ENCODE measurements at places on chromosomes 11 and 22.

DNA sequence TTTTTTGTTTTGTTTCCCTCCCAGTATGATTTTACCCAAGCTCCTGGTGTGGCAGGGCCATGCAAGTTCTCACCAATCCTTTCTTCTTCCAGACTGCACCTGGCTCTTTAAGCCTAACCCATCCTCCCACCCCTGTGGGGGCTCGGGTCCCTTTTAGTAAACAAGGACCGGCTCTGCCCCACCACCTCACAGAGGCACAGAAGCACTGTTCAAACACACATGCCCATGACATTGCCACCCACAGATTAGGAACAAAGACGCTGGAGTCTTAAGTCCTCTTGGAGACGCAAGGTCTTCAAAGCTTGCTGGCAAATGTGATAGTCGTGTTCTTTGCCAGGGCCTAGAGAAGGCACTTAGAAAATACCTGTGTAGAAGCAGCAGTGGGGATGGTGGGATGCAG is 18.9 kb downstream of the UQCR10 start:
- no peak for ATAC-seq

- ATAC-seq = no peak
Observed at GRCh38 chr11:15179167-15179566, 64.4 kb downstream of the INSC start.

GRCh38 chr22:46604306-46604690 is 15.9 kb upstream of the GRAMD4 start:
- peak; percentile 94 for ATAC-seq

DNA sequence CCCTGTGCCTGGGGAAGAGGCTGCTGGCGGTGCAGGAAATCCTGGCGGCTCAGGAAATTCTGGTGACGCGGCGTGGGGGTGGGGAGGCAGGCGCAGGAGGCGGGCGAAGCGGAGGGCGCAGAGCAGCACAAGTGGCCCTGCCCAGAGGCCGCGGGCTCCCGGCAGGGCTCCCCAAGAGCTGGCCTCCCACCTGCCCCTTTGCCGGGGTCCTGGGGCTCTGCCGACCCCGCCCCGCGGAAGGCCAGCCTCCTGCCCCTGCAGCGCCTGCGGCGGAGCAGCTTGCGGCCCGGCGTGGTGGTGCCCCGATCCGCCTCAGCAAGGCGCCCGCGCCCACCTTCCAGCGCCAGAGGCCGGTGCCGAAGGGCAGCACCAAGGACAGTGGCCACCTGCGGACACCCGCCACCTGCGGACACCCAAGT is 100.2 kb upstream of the OR4C13 start:
- no peak for ATAC-seq

- ATAC-seq = no peak
Observed at GRCh38 chr22:29517215-29517908, 36.2 kb downstream of the THOC5 start.

DNA sequence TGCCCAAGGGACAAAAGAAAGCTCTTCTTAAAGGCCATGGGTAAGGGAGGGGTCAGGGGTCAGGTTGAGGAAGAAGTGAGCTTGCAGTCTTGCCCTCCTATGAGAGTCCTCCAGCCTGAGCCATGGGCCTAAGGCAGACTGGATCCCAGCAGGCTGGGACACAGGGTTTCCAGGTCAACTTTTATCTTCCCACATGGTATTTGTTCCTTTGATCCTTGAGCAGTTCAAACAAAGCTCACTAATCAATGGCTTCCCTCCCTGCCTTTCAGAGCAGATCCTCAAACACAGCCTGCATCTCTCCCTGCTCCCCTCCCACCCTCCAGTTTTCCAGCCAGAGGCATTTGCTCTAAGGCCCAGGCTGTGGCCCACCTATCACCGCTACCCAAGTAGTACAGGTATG is 589.3 kb downstream of the INSC start:
- ATAC-seq = no peak

GRCh38 chr11:44607987-44608386 is 42.5 kb downstream of the CD82 start:
- ATAC-seq = no peak

DNA sequence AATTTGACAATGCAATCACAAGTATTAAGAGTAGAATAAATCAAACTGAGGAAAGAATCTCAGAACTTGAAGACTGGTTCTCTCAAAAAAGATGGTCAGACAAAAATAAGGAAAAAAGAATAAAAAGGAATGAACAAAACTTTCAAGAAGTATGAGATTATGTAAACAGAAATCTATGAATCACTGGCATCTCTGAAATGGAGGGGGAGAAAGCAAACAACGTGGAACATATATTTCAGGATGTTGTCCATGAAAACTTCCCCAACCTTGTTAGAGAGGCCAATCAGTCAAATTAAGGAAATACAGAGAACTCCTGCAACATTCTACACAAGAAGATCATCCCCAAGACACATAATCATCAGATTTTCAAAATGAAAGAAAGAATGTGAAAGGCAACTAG is 235.7 kb downstream of the SBF2 start:
- no peak for ATAC-seq

- no peak for ATAC-seq
Observed at GRCh38 chr11:74966651-74967050, 17.6 kb downstream of the SPCS2 start.

DNA sequence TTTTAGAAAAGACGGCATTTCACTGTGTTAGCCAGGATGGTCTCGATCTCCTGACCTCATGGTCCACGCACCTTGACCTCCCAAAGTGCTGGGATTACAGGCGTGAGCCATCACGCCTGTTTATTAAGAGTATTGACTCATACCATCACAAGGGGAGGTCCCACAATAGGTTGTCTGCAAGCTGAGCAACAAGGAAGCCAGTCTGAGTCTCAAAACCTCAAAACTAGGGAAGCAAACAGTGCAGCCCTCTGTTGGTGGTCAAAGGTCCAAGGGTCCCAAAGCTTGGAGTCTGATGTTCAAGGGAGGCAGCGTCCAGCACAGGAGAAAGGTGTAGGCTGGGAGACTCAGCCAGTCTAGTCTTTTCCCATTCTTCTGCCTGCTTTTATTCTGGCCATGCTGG is 32.8 kb upstream of the LDLRAD3 start:
- ATAC-seq = no peak

DNA sequence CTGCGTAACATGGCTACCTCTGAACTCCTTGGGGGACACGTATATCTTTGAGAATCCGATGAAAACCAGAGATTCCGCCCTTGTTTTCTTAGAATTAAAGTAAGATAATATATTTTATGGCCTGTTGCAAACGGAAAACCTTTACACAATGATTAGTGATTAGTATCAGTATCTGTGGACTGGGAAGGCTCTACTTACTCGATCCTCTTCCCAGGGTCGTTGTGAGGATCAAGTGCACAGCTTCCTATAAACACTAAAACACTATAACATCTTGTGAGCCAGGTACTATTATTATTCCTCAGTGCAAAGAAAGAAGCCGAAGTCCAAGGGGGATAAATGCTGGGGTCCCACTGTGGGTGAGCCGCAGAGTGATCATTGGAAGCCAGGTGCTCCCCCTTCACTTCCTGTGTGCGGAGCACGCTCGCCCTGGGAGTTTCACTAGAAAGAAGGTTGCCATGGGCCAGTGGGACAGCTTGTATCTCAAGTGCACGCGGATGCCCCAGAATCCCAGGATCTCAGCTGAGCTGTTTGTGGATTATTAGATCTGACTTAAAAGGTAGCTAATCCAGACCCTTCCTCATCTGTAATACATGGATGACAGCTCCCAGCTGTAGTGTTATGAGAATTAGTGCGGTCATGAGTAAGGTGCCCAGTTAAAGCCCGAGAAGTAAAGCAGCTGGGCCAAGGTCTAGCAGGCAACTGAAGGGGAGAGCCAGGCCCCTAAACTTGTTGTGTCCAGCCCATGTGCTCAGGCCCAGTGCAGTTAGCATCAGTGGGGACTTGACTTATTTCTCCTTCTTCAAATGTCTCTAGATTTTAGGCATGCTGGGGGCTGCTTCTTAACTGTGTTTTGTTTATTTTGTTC is 839 bp downstream of the CBY1 start:
- peak; percentile 33 for ATAC-seq

DNA sequence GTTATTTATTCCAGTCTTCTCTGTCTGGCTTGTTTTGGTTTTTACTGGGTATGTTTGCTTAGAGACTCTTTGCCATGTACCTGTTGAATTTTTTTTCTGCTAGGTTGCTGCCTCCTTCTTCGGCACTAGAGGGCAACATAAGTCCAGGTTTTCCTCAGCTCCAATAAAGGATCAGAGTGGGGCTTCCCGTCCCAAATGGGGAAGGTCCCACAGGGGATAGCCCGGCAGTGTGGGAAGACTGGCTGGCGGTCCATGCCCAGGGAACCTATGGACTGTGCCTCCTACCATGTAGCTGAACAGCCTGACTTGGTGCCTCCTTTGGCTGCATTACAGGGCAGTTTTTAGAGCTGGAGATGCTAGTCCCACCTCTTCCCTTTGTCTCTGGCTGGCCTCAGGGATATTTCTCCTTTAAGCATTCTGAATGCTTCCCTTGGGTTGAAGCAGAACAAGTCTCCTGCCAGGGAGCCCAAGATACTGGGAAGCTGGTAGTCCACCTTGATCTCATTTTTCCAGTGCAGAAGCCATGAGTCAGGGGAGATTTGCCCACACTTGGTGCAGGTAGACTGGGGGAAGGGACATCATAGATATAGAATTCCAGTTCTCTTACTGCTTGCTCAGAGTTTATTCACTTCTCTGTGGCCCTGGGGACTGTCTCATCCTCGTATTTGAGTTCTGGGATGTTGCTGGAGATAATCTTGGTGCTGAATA is 60.2 kb downstream of the BRD1 start:
- ATAC-seq = peak; percentile 33

DNA sequence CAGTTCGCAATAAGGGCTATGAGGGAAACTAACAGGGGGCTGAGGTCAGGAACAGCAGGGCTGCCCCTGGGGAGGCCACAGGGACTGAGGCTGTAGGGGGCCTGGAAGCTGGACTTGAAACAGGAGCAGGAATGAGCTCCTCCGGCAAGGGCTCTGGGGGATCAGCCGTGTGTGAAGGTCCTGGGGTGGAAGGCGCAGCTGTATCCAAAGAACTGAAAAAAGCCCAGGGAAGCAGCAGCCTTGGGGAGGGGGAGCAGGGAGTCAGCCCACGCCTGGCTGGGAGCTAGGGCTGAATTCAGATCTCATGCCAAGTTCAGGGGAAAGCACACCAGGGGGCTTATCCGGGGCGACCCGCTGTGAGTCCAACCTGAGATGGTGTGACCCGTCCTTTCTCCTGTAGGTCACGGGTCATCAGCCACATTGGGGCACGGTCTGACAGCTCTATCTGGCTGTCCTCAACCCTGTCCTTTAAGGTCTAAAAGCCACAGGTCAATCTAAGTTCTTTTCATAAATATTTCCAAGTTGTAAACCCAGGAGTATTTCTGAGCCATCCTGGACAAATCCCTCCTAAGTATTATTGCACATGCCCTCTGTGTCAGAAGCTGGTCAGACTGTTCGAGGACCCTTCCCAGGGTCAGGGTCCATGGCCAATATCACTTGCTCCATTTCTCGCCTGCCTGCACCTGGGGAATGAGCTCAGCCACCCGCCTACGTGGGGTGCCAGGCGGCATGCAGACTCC is 18.0 kb downstream of the TP53AIP1 start:
- ATAC-seq = no peak

DNA sequence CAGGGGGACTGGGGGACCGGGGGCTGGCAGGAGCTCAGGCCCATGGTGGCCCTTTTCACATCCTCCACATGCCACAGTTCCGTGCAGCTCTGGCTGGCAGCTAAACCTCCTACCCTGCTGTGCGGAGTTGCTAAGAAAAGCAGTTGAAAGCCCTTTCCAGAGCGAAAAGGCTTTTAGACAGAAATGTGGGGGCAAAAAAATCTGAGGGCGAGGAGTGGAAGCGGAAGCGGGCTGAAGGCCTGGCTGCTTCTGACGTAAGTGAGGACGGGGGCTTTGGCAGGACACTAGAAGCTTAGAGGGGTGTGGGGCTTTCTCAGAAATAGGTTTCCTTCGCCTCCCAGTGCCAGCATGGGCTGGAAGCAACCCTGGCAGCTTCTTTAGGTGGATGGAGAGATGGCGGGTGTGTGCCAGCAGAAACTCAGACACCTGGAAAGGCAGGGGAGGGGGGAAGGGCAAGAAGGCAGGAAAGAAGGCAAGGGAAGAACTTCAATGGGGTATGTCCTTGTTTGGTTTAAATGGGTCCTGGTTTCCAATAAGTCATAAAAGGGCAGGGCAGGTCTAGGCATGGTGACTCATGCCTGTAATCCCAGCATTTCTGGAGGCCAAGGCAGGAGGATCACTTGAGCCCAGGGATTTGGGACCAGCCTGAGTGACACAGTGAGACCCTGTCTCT is 11.2 kb upstream of the DGKZ start:
- no peak for ATAC-seq

DNA sequence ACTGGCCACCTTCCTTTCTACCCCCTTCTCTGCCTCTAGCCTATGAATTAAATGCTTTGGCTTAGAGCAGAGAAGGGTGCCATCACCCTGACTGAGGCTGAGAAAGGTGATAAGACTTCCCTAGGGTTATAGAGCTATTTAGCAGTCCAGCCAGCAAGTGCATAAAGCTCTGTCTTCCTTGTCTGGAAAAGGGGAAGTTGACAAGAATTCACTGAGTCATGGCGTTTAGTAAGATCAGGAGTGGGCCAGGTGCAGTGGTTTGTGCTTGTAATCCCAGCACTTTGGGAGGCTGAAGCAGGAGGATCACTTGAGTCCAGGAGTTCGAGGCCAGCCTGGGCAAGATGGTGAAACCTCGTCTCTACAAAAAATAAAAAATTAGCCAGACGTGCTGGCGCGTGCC is 63.1 kb downstream of the LHFPL7 start:
- ATAC-seq = no peak

DNA sequence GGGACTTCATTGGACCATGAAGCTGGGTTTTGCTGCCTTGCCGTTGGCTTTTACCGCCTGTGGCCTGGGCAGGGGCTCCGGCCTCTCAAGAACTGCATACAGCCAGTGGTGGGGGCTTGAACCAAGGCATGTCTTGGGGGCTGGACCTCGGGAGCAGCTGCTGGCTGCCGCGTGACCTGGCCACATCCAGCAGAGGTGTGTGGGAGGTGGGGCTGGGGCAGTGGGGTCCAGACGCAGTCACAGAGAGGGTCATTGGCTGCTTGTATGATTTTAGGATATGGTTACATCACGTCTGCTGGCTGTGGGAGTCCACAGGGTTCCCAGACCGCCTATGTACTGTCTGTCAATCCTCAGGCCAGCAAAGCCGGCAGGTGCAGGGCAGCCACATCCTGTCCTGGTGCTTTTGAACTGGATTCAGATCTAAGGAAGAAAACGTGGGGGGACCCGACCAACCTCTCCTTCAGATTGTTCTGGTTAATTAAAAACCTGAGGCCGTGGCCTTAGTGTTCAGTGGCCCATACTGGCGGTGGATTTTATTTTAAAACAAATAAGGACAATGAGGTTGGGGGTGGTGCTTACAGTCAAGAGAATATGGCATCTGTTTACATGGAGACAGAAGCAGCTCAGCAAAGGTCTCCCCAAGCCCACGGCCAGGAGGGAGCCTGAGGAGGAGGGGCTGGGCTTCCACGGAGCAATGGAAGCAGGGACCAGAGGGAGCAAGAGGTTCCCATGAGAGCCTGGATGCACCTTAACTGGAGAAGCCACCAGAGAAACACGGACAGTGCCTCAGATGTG is 426.0 kb downstream of the TBC1D22A start:
- no peak for ATAC-seq

DNA sequence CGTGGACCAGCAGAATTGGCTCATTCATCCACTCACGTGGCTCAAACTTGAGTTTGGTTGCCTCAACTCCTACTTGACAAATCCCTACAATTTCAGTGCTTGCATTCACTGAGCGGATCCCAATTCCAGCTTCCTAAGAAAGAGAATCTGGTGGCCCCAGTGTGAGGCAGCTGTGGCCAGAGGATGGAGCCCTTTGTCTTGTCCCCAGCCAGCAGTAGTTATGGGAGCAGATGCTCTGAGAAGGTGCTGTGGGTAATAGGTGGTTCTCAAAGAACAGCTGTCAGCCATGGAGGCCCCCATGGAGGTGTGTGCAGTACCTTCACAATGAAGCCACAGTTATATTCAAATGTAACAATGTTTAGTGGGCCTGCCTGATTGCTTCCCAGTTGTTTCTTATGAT is 39.3 kb downstream of the KREMEN1 start:
- ATAC-seq = no peak
